ENCODE measurements at places on chromosomes 7 and 10.

DNA sequence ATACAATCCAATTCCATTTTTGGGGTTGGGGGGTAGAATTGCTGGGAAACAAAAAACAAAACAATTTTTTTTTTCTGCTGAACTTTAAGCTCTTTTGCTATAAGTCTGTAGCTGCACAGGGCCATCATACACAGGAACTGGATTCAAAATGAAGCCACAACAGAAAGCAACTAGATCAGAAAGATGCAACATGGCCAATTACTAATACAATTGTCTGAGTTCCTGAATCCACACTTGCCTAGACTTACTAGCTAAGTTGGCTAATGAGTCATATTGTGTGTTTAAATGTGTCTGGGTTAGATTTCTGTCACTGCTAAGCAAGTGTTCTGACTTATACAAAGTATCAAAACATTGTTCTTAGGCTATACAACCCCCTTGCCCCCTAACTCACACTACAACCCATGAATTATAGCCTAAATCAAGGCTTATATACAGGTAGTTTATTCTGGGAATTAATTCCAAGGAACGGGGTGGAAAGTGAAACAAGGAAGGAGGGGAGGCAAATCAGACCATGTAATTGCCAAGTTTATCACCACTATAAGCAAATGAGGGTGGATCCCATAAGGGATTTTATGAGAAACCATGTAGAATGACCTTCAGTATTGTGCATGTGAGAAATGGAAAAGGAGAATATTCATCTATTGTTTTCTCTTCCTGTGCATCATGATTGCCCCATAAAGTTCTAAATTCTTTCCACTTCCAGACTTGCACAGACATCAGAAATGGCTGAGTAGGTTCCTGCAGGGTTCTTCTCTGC, 337.9 kb upstream of the SORCS1 start:
- DNase-seq, result no peak

- no peak for DNase-seq
Measured at GRCh38 chr7:4715410-4715776, 33.3 kb downstream of the FOXK1 start.

DNA sequence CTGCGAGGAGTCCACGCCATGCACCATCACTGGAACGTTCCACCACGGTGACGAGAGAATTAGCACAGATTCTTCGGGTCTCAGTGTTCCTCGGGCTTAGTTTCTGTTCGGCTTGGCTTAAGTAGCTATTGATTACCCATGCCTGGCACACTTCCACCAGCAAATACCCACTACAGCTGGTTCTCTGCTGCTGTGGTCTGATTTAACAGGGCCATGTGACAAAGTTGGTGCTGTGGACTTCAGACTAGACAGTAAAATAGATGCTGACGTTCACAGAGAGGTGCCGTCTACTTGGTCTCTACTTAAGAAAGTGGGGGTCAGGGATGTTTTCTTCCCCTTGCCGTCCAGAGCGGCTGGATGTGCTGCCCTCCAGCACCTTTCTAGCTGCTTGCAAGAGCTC, 11.6 kb downstream of the GNA12 start:
- DNase-seq, result no peak

- no peak for DNase-seq
Measured at GRCh38 chr7:2710901-2711551, 23.0 kb downstream of the AMZ1 start.

DNA sequence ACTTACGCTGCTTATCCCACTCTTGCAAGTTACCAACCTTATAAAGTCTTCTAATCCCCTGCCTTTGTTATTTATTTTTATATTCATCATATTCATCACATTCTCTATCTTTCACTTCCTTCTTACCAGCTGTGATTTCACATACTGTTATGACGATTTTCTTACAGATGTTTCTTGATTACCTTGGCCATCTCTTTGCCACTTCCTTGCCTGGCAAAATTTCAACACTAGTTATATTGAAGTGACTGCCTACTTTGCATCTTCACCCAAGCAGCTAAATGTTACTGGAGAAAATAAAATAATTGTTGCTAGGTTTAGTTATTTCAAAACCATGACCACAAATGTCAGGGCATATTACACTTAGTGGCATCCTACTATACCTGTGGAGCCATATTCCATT, 8.8 kb upstream of the STEAP4 start:
- DNase-seq, result no peak

DNA sequence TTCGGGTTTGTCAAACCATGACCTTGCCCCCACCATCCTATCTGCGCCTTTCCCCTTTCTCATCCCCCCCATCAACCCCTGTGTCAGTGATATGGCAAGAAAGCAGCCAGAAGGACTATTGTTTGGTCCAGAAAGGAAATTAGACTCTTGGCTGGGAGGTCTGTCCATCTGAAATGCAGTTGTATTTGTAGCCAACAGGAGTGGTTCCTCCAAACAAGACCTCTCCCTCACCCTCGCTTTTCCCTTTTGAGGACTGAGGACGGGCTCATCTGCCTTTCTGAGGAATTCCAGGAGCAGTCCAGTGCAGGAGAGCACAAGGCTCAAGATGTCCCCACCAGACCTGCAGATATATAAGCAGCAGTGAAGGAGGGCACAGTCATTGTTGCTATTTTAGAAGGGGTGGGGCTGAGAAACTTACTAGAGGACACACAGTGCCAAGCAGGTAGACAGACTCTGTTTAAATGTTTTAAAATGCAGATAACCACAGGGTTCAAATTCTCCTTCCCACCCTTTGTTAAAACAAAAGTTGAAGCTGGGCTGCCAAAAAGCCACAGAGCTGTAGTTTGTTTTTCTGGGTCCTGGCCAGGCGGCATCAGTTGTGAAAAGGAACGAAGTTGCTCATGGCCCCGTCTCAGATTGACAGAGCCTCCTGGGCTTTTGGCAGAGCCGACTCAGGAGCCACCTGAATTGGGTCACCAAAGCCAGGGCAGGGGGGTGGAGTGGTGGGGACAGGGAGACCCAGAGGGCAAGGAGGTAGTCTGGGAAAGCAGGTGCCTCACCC, 37.3 kb downstream of the CYP17A1 start:
- no peak for DNase-seq

DNA sequence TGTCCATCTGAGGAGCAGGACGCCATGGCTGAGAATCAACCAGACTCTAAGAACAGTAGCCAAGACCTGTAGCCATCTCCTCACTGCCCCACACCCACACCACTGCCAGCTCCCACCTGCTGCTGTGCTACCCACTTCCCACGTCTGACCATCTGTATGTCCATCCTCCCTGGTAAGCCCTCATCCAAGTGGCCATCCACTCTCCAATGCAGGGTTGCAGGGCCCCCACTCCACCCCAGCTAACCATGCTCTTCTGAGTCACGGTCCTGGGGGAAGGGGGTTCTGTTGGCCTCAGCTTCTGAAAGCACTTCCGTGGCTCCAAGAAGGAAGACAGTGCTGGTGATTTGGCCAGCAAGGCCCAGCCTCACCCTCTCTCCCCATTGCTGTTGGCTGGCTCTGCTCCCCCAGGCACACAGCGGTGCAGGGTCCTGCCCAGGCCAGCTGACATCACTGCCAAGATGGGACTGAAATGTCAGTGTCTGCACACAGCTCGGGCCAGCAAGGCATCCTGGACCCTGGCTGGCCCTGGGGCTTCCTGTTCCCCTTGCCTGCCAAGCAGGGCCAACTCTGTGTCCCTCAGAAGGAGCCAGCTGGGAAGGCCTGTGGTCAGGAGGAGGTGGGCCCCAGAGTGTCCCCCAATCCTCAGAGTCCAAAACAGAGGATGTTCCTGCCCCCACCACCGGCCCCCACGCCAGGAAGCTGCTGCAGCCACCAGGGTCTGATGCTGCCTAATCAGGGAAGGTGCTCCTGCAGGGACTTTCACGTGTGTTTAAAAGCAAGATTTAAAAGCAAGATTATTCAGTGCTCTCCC, 17.5 kb downstream of the RASGEF1A start:
- no peak for DNase-seq

GRCh38 chr7:33853361-33854062, 51.8 kb upstream of the BMPER start:
- DNase-seq, result no peak

DNA sequence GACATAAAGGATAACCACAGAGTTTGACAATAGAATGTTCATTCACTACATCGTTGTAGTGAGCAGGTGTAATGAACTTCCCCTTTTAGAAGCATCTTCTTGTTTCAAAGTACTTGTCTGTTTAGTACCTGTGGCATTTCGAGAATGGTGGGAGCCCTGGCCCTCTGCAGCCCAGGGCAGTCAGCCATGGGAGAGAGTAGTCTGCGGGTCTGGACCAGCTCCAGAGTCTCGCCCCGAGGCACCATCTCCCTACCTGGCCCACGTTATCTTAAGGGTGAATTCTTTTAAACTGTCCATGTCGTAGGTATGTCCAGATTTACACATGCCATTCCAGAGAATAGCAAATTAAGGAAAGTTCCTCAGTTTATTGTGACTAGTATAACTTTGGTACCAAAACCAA, 99.7 kb downstream of the BMPR1A start:
- no peak for DNase-seq

DNA sequence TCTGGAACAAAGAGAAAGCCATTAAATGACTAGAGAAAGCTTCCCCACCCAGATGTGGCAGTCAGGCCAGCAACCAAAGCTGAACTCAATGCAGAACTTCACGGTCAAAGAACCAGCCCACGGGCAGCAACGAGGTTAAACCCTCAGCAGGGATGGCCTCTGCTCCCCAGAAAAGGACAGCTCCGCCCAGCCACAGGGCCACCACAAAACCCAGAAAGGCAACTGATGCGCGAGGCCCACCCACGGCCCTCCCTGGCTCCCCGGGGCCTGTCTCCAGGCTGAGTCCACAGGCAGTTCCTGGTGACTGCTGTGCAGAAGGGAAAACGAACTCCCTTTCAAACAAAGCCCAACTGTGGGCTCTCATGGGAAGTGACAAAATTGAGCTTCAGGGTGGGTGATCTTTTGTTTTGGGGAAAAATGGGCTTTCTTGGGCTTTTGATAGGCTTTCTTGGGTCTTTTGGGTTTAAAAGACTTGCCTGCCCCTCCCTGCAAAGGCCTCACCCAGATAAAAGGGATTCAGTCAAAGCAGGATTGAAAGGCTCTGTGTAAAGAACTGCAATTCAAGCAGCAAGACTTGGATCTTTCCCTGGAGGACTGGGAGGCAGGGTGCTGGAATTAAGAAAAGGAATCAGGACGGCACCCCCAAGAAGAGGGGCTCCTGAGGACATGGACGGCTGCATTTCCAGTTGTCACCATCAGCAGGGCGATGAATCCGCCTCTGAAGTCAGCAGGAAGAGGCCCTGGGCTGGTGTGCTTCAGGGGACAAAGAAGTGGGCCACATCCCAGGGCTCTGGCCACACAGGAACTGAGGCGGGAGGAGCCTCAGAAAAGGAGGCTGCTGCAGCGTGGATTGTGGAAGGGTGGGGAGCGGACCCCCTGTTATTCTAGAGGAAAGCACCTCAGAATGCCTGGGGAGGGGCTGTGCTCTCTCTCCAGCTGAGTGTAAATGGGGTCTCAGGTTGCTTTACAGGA, 209.9 kb downstream of the USP6NL start:
- no peak for DNase-seq

GRCh38 chr7:469563-469961, 50.1 kb downstream of the PDGFA start:
- no peak for DNase-seq

GRCh38 chr10:71084818-71085126, 127.6 kb upstream of the UNC5B start:
- no peak for DNase-seq

DNA sequence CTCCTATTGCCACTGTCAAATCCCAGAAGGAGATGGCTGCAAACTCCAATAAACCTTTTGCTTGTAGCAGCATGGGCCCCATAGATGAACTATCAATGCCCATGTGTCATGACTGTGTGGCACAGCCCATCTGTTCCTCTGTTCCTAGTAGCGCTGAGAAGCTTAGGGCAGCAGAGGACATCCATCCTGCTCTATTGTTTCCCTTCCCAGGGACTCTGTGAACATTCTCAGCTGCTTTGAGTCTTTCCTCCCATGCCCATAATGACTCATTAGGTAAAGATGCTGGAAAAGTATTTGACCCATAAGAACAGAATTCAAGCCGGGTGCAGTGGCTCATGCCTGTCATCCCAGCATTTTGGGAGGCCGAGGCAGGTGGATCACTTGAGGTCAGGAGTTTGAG, 28.3 kb downstream of the STMP1 start:
- no peak for DNase-seq

- DNase-seq, result no peak
Measured at GRCh38 chr10:36332926-36333325, 690.8 kb upstream of the FZD8 start.

DNA sequence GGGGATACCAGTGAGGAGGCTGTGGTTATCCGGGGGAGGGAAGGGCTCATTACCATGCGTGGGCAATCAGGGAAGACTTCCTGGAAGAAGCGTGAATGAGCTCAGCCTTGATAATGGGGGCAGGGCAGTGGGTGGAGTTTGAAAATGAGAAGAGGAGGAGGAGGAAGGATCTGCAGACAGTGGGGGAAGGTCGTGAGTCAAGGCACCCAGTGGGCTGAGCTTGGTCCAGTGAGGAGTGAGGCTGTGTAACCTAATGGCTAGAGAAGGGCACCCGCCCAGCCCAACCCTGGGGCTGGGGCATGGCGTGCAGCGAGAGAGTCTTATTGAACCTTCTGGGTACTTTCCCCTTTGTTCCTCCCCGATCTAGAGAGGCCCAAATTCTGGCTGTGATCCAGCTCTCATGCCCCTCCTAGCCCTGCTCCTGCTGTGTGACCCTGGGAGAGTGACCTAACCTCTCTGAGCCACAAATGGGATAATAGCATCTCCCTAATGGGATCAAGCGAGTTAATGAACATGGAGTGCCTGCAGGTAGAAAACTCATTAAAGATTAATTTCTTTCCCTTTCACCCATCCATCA, 31.5 kb downstream of the CLIP2 start:
- DNase-seq, result no peak

- DNase-seq, result no peak
Measured at GRCh38 chr10:35585903-35586535, 19.1 kb upstream of the GJD4 start.

GRCh38 chr7:69708857-69709256, 110.6 kb downstream of the AUTS2 start:
- no peak for DNase-seq

GRCh38 chr7:129436335-129436923, 2.2 kb downstream of the STRIP2 start:
- DNase-seq, result no peak

- no peak for DNase-seq
Measured at GRCh38 chr7:145156834-145157233, 321.0 kb upstream of the TPK1 start.

DNA sequence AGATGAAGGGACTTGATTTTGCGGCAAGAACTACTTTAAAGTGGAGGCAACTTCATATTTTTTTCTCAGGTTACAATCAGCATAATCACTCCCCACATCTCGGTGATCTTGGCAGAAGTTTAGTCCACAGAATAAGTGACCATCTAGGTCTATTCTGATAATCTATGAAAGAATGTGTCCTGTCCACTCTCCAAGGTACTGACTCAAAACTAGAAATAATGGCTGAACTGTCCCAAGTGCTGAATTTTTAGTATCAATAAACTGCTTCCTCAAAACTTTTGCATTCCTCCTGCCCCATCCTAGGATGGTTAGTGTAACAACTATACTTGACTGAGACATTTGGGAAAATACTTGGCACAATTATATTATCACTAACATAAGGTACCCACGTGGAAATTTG, 10.9 kb upstream of the CHRM2 start:
- no peak for DNase-seq

All from effector CD8-positive, alpha-beta T cell (primary cell).